Retina (tissue), 1 donor: ENCODE measurements at places on chromosomes 7 and 10.

- DNase-seq, result no peak
Observed at GRCh38 chr7:133099633-133100286, 17.9 kb upstream of the CHCHD3 start.

DNA sequence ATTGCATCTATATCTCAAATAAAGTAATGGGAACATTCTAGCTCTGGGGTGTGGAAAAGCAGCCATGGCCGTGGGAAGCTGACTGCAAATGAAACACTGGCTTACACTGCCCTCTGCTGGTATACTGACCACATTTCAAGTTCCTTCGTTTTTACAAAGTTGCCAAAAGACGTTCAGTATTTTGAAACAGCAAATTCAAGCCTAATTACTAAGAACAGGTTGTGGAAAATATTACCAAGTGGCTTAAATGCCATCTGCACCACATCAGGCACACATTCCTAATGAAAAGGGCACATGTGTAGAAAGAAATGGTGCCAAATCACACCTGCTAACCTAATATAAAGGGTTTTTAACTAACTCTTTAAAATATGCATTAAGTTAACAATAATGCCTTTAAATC is 83.9 kb downstream of the JAZF1 start:
- peak; percentile 60 for DNase-seq

GRCh38 chr7:92058040-92058439 is 76.2 kb downstream of the CYP51A1 start:
- DNase-seq, result no peak

- DNase-seq, result no peak
Observed at GRCh38 chr7:1956141-1956540, 276.6 kb downstream of the MAD1L1 start.

GRCh38 chr7:15936991-15937390 is 250.5 kb upstream of the MEOX2 start:
- DNase-seq, result no peak

GRCh38 chr10:73867126-73867807 is 7.1 kb downstream of the CAMK2G start:
- no peak for DNase-seq

- DNase-seq, result no peak
Observed at GRCh38 chr10:5942001-5942400, 35.3 kb downstream of the IL15RA start.

DNA sequence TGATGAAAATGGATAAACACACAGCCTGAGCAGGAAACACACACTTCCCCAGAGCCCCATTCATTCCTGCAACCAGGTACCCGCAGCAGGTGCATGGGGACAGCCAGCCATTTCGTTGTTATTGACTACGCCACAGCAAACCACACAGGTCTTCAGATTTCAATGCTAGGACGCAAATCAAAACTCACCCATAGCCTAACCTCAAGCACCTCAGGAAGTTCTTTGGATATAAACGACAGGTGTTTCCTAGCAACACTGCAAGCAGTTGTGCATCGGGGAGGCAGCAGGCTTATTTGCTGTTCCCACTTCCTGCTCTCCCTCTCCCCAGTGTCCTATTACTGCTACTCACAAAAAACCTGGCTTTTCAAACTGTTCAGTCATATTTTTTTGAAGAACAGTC is 176.5 kb upstream of the FRMD4A start:
- no peak for DNase-seq

DNA sequence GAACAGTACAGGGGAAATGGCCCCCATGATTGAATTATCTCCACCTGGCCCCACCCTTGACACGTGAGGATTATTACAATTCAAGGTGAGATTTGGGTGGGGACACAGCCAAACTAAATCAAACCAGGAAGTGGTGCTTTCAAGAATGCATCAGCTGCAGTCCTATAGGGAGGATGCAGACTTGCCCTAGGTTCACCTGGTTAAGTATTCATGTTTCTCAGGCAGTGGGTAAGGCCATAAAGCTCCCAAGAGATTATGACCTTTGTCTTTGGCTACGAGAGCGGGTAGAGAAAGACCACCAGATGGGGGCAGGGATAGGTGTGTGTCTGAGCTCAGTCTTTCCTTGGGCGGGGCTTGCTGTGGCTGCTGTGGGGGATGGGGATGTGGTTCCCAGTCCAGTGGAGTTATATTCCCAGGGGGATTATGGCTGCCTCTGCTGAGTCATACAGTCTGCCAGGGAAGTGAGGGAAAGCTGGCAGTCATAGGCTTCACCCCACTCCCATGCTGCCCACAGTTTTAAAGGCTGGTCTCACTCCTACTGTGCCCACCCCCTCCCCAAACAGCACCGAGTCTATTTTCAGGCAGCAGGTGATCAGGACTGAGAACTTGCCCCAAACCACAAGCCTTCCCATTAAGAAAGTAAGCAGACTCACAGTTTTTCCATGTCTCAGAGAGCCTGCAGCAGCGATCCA is 8.4 kb upstream of the R3HCC1L start:
- no peak for DNase-seq

DNA sequence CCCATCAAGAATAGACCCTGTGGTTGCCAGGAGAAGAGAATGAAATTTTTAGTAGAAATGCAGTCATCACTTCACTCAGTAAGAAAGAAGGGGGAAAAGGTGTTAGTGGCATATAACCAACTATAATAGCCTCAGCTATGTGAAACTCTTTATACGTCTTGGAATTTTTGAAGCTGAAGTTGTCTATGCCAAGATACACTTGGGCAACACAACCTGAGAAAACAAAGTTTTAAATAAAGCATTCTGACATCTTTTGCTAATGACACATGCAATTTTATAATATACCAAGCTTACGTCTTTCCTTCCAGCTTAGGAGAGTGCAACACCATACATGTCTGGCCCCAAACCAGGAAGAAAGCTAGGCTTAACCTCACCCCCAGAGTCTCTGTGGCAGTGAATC is 40.8 kb upstream of the ZNF438 start:
- DNase-seq, result no peak

DNA sequence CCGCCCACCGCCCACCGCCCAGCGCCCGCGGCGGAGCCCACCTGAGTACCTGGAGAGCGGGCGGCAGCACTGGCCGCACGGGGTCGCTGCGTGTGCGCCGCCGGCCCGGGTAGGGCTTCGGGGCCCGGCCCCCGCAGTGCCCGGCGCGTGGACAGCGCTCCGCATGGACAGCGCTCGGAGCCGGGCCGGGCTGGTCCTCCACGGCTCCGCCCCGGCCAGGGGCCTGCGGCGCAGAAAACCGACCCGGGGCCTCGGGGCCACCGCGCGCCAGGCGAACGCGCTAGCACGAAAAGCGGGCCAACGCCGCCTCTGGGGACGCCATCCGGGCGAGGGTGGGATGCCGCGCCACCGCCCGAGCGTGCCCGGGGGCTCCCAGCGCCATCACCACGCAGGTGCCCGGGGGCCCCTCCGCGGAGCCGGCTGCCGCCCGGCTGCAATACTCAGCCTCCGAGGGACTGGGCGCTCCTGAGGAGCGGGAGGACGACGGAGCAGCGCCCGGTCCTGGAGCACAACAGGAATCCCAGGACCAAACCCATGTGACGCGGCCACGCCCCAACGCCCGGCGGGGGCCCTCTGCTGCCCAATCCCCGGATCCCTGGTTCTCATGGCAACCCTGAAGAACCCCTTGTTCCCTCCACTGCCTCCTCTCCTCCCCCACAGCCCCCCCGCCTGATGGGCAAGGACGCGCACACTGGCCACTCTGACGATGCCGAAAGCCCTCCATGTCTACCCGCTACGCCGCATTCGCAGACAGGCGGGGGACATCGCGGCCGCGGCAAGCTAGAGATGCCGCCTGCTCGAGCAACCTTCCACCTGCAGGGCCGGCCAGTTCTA is at the start of gene GRB10:
GRB10 (minus strand) TSS at position 522 of the 834 bp plus-strand sequence. CDS start 50,574 bp downstream, outside the sequence.
- peak; percentile 87 for DNase-seq

- no peak for DNase-seq
Observed at GRCh38 chr7:28200598-28200997, 20.0 kb upstream of the JAZF1 start.

DNA sequence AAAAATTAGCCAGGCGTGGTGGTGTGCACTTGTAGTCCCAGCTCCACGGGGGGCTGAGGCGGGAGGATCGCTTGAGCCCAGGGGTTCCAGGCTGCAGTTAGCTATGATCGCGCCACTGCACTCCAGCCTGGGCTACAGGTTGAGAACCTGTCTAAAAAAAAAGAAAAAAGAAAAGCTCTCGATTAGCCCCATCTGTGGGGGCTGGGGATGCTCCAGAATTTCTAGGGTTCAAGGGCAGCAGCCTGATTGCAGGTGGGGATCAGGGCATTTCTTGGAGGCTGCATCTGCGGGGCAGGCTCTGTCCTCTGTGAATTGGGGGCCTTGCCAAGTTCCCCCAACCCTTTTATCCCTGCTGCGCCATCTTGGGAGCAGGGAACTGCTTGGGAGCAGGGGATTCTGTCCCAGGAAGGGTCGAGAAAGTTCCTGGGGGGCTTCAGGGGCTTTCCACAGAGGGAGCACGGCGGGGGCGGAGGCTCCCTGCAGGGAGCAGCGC is 651 bp upstream of the ARPC1A start:
- no peak for DNase-seq

- DNase-seq, result no peak
Observed at GRCh38 chr7:21365866-21366624, 61.8 kb upstream of the SP4 start.

DNA sequence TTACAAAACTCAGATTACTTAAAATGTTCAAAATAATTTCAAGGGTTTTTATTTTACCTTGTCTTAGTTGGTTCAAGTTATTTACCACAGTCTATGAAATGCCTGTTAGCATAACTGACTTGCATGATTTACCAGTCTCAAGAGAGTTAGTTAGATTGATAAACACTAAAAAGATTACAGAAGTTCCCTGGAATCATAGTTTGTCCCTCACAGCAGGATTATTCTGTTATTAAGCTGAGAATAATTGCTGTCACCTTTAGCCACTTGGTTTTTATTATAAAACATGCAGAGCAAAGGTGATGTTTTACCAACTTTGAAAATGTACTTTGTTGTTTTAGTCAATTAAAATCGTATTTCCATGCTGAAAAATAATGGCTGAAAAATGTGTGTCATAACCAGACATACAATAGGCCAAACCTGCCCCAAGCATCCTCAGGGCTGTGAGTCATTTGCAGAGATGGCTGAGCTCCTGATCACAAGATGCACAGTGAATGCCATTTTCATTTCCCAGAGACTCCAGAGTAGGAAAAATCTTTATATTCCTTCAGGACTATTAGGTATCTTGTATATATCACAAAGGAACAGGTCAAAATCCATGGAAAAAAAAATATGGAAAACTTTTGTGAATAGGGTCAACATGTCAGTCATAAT is 87.8 kb upstream of the DKK1 start:
- no peak for DNase-seq

DNA sequence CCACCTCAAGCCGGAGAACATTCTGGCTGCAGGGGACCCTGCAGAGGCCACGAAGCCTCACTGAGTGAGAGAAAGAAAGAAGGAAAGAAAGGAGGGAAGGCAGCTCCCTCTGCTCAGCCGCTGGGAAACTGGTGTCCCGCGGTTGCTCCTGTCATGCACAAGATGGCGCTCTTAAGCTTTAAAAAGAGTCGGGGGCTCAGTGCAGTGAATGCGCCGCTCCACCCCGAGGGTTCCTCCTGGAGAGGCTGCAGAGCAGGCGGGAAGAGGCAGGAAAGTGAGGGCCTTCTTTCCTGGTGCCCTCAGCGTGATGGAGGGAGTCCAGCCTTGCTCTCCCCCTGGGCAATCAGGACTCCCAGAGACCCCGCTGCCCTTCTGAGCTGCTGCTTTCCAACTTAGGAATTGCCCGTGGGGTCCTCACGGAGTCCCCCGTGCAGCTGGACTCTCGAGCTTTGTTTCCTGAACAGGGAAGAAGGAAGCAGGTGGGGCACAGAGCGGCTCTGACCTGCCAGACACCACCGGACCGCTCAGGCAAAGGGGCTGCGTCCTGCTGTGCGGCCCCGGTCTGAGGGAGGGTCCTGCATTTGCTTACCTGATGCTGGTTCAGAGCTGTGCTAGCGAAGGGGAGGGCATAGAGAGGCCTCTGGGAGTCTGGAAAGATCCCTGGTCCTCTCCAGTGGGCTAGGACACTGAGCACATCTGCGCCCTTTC is 141.9 kb upstream of the MKI67 start:
- peak; percentile 90 for DNase-seq

- no peak for DNase-seq
Observed at GRCh38 chr10:28612877-28613276, 64.4 kb upstream of the BAMBI start.

DNA sequence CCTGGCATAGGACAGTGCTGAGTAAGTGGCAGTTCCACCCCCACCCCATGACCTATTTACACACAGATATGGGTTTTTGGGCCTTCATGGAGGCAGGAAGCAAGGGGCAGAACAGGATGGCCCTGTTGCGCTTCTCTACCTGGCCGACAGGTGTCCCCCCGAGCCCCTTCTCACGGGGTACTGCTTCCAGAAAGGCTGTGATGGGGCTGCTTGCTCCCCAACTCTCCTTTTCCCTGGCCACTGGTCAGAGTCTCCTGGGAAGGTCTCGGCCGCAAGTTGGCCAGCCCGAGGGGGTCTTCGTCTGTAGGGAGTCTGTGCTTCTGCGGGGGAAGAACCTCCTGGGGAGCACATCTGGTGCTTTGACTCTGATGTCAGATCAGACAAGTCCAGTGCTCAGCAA is 139.8 kb upstream of the TNS3 start:
- DNase-seq, result no peak
